Stimulated activated naive CD8-positive, alpha-beta T cell treated with anti-CD3 and anti-CD28 coated beads, Interleukin-15, Interleukin-2, amounts not matched to agents 100 U/mL and 50 U/mL, for 24 hours (primary cell): ENCODE measurements at places on chromosomes 4 and X.

- DNase-seq: no peak
These were observed 134.4 kb downstream of the MAD2L1 start for GRCh38 chr4:119932277-119932676.

DNA sequence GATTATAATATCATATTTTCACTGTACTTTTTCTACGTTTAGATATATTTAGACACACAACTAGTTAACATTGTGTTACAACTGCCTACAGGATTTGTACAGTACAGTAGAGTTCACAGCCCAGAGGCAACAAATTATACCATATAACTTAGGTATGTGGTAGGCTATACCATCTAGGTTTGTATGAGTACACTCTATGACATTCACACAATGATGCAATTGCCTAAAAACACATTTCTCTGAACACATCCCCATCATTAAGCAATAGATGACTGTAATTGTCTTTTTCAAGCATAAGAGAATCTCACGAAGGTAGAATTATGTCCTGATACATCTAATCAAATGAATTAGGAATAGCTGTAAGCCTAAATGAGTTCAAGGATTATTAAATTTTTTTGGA is 12.3 kb upstream of the TIGD2 start:
- DNase-seq: no peak

- DNase-seq: no peak
These were observed 27.6 kb upstream of the CFAP299 start for GRCh38 chr4:80307774-80308465.

GRCh38 chrX:123884809-123885408 is 25.1 kb downstream of the XIAP start:
- no peak for DNase-seq

GRCh38 chr4:173699841-173700475 is 169.9 kb upstream of the HAND2 start:
- no peak for DNase-seq

DNA sequence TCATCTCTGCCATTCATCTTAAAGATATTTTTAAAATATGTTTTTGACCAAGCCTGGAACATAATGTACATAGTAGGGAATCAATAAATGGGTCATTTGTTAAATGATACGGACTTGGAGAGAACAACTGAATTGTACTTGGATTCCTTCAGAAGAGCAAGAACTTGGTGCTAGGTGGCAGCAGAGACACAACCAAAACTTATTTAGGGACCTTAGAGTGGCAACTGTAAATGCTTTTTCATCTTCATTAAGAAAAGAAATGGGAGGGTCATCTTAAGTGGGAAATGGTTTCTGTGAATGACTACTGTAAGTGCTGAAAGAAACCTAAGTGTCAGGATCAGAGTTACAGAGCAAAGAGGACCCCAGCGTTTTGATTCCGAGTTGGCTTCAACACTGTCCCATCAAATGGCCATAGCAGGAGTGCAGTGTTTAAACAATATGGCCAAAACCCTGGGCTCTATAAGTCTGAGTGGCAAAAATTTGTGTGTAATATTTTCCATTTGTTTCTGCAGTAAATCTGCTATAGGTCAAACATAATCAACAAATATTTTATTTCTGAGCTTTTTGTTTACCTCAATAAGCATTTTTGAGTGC is 213.6 kb downstream of the PALLD start:
- no peak for DNase-seq

DNA sequence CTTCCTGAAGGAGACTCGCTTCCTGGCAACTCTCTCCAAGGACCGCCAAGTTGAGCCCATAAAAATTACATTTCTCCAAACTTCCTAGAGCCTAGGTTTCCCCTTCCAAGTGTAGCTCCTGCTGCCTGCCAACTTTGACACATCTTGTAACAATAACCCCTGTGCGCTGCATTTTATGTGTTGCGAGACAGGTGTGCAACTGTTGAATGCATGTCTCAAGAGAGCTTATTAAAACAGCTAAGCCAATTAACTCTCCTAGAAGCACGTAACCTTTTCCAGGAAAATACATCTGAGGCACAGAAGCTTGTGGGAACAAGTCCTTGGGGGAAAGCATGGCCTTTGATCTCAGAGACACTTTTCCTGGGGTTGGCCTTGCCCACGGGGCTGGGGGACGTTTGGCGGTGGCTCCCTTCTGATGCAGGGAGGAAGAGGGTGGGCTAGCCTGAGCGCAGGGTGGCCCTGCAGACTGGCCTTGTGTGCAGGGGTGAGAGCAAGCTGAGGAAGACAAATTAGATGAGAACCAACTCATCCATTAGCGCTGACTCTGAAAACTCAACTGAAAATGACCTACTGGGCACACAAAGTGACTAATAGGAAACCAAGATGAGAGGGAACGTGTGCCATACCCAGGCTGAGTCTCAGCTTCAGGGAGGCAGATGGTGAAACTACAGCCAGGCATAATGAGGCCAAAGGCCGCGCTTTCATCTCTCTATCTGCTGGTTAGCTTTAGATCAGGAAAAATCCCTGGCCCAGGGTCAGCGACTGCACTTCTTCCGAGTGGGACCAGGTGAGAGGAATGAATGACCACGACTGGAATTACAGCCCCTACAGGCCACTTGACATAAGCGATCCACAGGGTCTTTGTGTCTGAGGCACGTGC is 75.3 kb downstream of the ENPP6 start:
- no peak for DNase-seq
